ENCODE measurements at places on chromosomes 1 and 21.
A peak's percentile ranks its signal among the peaks of the same experiment; 100 is the strongest.

- no peak for DNase-seq
These were observed 17.7 kb upstream of the CLSTN1 start for GRCh38 chr1:9841460-9841859.

DNA sequence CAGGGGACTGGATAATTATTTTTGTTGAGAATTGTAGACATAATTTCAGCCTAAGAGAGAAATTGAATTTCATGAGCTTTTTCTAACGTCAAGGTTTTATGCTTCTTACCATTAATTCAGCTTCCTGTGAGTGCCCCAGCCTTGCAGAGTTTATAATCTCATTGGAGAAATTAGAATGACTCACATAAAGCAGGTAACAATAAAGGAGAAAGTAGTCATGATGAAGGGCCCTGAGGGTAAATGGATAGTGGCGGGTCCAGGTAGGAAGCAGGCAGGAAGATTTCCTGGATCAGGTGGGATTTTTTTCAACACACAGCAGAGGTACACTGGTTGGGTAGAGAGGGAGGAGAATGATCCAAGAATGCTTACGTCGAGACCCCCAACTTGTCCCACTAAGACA is 311.4 kb downstream of the BARHL2 start:
- DNase-seq = no peak

GRCh38 chr1:45478121-45478814 is 12.7 kb downstream of the TESK2 start:
- no peak for DNase-seq

- no peak for DNase-seq
These were observed 2.8 kb downstream of the TNFRSF8 start for GRCh38 chr1:12065872-12066271.

- no peak for DNase-seq
These were observed 1.6 kb upstream of the CLSTN1 start for GRCh38 chr1:9825093-9826074.

DNA sequence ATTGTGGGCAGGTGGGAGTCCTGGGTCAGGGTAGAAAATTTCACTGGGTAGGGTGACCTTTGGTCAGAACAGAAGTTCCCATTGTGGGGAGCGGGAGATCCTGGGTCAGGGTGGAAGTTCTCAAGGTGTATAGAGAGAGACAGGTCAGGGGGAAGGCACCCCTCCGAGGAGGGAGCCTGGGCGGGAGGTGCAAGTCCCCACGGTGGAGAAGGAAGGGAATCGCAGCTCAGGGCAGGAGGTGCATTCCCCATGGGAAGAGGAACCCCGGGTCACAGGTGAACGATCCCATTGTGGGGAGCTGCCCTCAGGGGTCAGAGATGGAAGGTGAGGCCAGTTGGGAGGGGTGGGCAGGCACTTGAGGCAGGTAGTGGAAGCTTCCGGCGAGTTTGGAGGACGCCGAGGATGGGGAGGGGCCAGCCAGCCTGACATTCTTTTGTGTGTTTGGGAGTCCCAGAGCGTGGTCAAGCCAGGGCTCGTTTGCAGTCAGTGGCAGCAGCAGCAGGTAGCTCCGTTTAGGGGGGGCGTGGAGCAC is 637 bp downstream of the LYPLA2 start:
- peak; percentile 60 for DNase-seq

DNA sequence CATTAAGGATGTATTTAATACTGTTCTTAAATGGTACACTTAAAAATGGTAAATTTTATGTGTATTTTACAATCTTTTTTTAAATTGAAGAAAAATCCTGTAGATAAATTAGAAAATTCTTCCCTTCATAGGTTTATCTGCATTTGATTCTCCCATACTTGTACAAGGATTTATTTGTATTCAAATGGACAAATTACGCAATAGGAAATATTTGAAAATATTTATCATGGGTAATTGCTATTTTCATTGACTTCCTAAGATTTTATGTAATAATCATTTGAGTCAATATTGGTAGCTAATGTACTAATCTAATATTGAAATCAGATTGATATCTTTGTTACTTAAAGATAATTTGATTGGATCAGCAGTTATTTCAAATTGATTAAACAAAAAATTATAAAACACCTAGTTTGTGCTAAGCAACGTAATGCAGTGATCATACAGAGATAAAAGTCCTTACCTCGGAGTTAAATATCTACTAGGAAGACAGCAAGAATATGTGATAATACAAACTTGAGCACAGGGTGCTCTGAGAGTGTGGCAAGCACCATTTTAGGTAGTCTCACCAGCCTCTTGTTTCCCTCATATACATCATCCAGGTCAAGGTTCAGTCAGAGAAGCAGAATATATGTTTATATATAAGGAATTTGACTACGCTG is 11.3 kb upstream of the C1orf162 start:
- DNase-seq = no peak

GRCh38 chr21:45076245-45076711 is 1.9 kb downstream of the ADARB1 start:
- DNase-seq = no peak

DNA sequence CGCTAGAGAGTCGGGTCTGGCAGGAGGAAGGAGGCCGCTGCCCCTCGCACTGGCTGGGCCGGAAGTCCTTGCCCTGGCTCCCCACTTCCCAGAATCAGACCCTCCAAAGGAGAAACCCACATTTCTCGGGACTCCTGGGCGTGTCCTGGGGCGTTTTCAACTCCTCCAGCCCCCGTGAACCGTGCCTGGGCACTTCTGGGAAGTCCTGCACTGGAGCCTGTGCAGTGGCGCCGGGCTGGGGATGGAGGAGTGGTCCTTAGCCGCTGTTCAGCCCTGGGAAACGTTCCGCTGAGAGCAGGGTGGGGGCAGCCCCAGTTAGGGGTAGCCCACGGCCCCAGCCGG is 3.0 kb downstream of the IGSF21 start:
- peak; percentile 33 for DNase-seq
